EH (cell line): ENCODE measurements at places on chromosomes 6 and 20.

GRCh38 chr20:15570156-15570555 lies 1003.1 kb downstream of the KIF16B start:
- no peak for DNase-seq

GRCh38 chr20:22797103-22797502 lies 212.7 kb upstream of the FOXA2 start:
- no peak for DNase-seq

DNA sequence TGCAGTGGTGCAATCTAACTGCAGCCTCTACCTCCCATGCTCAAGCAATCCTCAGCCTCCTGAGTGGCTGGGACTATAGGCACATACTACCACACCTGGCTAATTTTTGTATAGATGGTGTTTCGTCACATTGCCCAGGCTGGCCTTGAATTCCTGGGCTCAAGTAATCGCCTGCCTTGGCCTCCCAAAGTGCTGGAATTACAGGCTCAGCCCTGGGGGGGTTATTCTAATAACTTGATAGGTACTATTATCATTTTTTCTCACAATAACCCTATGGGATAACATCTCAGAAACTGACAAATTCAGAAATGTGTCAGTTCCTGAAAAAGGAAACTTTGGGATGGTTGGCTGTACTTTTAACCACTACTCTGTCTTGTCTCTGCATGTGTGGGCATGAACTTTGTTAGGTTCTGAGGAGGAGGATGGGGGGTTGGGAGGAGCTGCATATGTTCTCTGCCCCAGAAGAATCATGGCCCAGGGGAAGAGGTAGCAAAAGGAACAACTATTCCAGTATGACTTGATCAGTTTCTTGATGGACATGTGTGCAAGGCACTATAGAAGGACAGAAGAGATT lies 169.9 kb downstream of the CARMIL1 start:
- no peak for DNase-seq

DNA sequence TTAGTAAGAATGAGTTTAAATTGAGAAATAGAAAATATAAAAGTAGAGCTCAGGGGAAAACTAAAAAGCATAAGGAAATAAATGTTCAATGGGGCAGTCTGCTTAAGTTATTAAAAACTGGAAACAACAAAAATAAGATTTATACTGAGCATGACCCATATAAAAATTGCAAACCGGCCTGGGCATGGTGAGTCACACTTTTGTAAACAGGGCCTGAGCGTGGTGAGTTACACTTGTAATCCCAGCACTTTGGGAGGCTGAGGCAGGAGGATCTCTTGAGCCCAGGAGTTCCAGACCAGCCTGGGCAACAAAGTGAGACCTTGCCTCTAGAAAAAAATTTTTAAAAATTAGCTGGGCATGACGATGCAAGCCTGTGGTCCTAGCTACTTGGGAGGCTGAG lies 74.6 kb downstream of the TMEM244 start:
- peak; percentile 30 for DNase-seq

DNA sequence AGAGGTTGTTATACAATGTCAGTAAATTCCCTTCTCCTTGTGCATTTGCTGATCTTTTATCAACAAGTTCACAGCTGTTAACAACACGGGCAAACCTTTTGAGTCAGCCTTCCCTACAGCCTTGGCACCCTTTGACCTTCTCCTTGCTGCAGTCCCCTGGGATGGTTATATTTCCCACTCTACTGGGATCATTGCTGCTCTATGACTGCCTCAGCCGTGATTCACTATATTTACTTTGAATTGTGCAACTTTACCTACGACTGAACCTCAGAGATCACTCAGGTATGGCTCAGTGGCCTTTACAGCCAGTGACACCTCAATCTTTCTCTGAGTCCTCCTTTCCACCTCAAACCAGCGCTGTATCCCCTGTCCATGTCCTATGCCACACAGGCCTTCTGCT lies 1293.3 kb downstream of the EPHA7 start:
- DNase-seq, result no peak

- peak; percentile 69 for DNase-seq
Measured at GRCh38 chr6:82113231-82113630, 134.3 kb downstream of the IBTK start.

- no peak for DNase-seq
Measured at GRCh38 chr20:54058420-54059139, 11.8 kb downstream of the BCAS1 start.

- no peak for DNase-seq
Measured at GRCh38 chr20:32702706-32703425, 29.1 kb upstream of the C20orf203 start.

DNA sequence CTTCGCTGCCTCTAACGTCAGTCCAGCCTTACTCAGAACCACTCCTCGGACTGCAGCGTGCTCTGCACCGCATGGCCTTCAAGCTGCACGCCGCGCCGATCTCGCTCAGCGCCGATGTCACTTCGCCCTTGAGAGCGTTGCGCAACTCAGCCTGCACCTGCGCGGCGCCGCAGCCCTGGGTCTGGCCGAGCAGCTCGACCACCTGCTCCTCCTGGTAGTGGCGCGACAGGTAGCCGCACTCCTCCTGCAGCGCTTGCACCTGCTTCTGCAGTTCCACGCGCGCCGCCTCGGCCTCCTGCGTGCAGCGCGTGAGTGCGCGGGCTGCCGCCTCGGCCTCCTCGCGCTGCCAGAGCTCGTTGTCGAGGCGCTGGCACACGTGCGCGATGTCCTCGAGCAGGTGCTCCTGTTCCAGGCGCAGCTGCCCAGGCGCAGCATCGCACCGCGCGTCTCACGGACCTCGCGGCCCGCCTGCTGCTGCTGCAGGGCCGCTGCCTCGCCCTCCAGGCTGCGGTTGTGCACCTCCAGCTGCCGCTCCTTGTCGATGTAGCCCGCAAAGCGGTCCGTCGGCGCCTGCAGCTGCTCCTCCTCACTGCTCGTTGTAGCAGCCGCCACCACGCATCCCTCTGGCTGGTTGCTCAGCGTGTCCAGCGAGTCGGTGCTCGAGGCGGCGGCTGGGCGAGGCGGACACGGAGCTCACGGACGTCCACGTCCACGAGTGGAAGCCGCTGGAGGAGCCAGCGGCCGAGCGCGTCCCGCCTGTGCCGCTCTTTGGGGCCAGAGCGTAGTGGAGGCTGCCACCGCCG lies 380.6 kb upstream of the CHD6 start:
- no peak for DNase-seq

- DNase-seq, result no peak
Measured at GRCh38 chr20:61053487-61053886, 198.6 kb upstream of the CDH4 start.
